Fibroblast of skin of abdomen (primary cell): ENCODE measurements at places on chromosomes 3 and 15.

DNA sequence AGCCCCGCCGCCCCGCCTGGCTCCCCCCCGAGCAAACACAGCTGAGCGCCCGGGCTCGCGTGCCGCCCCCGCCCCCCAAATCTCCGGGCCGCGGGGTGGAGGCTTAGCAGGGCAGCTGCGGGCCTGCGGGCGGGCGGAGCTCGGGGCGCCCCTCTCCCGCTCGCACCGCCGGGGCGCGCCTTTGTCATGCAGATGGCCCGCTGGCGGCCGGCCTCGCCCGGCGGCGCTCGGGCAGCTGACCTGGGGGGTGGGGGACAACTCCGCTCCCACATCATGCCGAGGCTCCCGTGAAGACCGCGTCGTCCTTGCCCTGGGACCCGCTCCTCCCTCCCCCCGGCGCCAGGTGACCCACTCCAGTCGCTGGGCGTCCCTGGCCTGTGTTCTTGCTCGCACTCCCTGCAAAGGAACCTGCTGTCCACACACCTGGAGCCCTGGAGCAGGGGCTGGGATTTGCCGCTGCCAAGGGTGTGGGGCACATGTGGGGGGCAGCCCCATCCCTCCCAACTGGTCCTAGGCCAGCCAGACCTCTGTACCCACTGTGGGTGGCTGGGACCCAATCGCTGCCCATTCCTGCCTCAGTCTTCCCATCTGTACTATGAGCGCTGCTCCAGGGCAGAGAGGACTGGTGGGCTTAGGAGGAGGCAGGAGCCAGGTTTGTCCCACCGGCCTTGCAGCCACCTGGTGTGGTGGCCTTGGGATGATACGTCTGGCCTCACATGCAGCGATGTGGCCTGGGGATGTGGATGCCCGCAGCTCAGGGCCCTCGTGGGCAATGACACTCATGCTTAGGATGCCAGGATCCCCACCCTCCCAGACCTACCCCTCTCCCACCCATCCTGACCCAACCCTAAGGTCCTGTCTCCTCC lies 33.5 kb downstream of the DNAJB8 start:
- DNase-seq = no peak

- DNase-seq = no peak
Observed at GRCh38 chr15:71844916-71845315, 34.6 kb downstream of the NR2E3 start.

DNA sequence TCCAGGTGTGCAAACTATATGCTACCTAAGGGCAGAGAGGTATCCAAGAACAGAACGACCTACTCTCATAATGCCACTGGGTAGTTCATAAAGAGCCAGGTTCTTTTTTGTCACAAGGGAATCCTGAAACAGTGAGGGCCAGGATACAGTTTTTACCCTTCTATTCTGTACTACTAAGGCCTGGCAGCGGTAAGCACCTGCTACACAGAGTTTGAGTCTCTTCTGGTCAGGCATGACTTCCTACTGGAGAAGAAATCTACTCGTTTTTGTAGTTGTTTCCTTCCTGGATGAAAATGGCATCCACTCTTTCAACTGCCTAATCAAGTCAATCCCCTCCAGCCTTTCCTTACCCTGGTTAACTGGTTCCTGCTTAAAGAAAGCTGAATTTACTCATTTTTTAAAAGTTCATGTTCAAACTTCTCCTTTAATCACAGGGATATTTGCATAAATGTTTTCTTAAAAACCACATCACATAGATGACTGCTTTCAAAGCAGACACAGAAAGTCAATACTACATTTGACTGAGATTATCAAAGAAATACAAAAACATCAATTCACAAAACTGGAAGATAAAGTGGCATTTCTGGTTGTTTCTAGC lies 40.0 kb downstream of the MAP4 start:
- no peak for DNase-seq

DNA sequence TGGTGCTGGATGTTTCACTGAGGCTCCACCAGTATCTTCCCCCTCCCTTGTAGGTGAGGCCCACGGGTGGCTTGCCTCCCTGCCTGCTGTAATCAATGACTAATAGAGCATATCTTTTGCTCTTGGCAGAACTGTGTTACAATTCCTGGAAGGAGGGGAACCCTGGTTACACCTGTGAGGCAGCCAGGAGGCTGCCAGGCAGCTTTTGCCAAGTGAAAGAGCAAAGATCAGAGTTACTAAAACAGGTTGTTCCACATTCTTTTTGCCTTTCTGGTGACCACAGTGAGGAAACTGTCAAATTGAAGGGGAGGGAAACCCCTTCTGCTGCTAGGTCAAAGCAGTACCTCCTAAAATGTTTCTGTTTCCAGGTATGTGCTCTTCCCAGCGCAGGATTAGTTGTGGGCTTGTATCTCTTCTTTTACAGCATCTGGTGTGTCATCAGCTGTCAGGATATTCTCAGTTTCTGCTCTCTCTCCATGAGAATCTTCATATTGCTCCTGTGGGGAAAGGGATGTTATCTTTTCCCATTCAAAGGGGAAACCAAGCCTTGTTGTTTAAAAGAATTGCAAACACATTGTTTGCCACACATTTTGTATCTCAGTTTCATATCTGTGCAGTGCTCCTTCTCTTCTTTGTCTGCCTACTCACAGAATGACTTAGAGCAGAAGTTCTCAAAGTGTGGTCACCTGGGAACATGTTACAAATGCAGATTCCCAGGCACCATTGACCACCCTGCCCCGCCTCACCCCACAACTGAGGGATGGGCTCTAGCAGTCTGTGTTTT lies 137.4 kb upstream of the UMPS start:
- DNase-seq = no peak

- peak; percentile 51 for DNase-seq
Observed at GRCh38 chr3:184110316-184110725, 13.5 kb downstream of the HTR3E start.

DNA sequence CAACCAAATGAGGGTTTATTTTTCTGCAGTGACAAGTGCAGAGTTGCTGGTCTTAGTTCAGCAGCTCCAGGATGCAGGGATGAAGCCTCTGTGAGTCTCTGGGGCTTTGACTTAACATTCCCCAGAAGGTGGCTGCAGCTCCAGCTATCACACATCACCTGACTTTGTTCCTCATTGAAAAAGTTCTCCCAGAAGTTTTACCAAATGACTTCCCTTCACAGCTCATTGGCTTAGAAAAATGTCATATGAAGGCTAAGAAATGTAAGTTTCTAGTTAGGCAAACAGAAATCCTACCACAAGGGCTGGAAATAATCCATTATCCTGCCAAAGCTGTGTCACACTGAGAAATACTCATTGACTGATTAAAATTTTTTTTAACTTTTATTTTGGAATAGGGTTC lies 184.9 kb downstream of the MINAR1 start:
- no peak for DNase-seq

- no peak for DNase-seq
Observed at GRCh38 chr3:187507266-187507665, 139.1 kb downstream of the RTP4 start.

DNA sequence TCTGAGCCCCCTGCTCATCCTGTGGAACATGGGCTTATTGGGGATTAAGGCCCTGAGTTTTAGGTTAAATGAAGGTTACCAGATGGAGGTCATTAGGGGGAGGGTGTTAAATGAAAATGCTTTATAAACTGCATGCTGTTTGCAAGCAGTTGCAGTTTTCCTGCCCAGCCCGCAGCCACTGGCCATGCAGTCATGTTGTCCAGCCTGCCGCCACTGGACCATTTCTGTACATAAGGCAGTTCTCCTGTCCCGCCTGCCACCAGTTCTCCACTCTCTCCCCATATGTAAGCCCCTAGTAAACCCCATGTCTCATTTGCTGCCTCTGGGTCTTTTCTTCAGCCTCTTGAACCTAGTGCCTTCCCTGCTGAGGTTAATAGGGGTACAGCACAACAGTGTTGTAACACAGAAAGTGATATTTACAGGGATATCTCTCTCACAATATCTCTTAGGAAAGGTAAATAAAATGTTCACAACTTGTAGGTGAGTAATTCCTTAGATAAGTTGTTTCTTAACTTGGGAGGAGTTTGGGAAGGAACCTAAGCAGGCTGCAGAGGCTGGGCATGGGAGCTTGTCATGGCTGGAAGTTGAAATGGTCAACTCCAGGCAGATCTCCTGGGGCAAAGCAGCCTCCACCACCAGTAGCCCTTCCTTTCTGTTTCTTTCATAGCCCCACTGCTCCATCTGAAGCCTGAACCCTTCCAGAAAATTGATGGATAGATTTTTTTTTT lies 148.2 kb downstream of the CMSS1 start:
- DNase-seq = no peak

DNA sequence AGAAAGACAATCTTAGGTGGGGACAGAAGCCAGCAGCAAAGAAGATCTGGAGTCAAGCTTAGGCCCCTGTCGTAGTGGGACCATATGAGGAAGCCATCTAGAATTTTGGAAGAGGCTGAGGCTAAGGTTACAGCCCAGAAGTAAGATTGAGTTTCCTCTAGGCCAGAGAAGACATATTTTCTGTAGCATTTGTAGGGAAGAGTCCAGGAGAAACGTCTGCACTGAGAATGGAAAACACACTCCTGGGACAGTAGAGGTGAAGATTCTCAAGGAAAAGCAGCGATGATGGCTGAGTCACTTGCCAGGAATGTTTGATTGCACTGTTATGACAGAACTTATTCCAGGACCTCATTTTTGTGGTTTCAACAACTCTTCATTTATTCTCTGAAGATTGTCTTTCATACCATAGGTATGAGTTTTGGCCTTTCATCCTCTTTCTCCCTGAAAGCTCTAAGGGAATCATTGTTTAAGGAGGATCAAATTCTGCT lies 107.2 kb downstream of the GTPBP8 start:
- DNase-seq = peak; percentile 97

GRCh38 chr3:182802413-182803390 lies 9.4 kb downstream of the ATP11B start:
- no peak for DNase-seq
